Spinal cord (tissue), 10 donors: ENCODE measurements at places on chromosomes 1 and 21. TPM values are rescaled to one million over a fixed set of nuclear protein-coding genes. Genes with fewer than 3 reads are reported as not detected.

DNA sequence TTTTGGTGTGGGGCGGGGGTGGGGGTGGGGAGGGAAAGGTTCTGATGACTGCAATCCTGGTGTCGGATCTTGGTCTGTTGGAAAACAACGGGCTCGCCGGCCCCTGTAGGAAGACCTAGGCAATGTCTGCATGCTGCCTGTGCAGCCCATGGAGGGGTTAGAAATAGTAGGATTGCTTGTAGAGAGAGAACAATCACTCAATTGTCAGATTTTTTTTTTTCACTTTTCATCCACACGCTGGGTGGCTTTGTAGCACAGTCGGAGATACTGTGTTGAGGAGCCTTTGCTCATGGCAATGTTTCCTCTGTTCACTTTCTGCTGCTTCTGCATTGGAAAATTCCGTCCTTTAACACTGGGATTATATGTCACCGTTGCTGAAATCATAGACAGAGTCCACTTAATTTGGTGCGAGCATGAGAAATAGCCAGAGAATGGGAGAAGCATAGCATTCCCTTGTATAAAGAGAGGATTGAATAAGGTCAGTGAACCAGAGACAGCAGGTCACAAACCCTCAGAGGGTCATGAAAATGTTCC lies 107.5 kb downstream of the MRPS6 start:
- no peak for DNase-seq

DNA sequence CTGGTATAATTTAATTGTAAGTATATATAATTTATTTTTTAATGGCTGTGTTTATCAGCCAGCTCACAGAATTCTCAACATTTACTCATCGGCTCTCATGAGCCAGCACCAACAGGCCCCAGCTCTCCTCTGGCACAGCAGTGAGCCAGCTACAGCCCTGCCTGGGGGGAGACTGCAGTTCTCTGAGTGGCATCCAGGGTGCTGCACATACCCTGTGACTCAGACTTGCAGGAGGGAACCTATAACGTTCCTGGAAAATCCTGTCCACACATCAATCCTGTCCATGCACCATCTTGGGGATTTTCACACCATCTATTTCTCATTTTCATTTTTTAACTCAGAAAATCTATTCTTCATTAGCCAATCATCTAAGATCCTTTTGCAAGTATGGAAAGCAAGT lies 36.5 kb downstream of the FHAD1 start:
- DNase-seq: no peak

DNA sequence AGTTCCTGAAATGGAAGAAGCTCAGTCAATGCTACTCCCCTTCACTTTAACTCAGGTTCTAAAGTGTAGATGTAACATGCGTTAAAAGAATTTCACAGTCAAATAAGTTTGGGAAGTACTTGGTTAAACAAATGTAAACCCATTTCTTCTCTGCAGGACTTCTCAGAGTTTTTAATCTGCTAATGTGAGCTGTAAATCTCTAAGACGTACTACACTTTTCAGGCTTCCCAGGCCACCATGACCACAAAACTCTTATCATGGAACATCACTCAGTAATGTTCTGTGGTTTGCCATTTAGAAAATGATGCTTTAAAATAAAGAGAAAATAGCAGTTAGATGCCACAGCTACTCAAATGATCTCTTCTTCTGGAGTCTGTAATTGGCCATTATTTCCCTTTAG lies 104.3 kb downstream of the HHIPL2 start:
- no peak for DNase-seq

DNA sequence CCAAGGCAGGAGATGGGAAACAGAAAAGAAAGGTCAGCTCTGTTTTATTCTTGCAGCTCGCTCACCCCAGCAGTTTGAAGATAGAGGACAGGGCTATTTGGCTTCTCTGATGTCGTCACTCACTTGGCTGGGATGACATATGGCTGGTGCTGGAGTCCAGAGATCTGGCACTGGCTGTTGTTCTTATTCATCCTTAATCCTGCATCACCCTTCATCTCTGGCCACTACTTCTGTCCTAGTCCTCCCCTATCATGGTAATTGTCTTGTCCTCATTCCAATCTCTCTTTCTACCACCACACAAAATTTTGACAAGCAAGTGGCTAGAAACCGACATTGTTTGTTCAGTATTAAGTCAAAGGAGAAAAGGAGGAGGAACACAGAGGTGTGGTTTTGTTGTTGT lies 103.8 kb upstream of the PDE4B start:
- no peak for DNase-seq

- DNase-seq: no peak
Observed at GRCh38 chr1:112698366-112699310, 8.3 kb downstream of the RHOC start.

GRCh38 chr1:200265881-200266280 lies 144.0 kb downstream of the ZNF281 start:
- DNase-seq: no peak

- DNase-seq: no peak
Observed at GRCh38 chr1:162094271-162094670, 24.8 kb downstream of the NOS1AP start.

Gene PLPPR4
- total RNA-seq: 70.7 TPM

Gene NMNAT2
- 35.3 TPM for total RNA-seq

Gene ABCA4
- 2.9 TPM for total RNA-seq

Gene HSPB7
- 1.4 TPM for total RNA-seq

Gene KIF17
- total RNA-seq: 4.2 TPM

Gene PAFAH2
- total RNA-seq: 6.6 TPM

Gene HES2
- total RNA-seq: 0.72 TPM
